ENCODE measurements at places on chromosomes 5 and 9.

GRCh38 chr9:89835666-89836065, 230.9 kb downstream of the GADD45G start:
- DNase-seq: no peak

DNA sequence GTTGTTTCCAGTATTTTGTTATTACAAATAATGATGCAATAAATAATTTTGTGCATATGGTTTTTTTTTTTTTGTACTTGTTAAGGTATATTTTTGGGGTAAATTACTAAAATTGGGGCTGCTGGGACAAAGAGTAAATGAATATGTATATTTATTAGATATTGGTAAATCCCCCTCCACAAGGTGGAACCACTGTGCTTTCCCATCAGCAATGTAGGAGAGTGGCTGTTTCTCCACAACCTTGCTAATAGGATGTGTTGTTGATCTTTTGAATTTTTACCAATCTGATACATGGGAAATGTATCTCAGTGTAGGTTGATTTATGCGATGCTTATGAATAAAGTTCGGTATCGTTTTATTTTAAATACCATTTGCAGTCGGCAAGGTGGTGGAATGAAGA, 118.1 kb downstream of the TRPM3 start:
- DNase-seq: no peak

- DNase-seq: no peak
These were observed 307.9 kb downstream of the KCTD16 start for GRCh38 chr5:144478565-144478964.

GRCh38 chr5:59321642-59322041, 571.9 kb downstream of the PDE4D start:
- DNase-seq: no peak

GRCh38 chr5:179326122-179326927, 18.9 kb downstream of the ADAMTS2 start:
- DNase-seq: no peak

DNA sequence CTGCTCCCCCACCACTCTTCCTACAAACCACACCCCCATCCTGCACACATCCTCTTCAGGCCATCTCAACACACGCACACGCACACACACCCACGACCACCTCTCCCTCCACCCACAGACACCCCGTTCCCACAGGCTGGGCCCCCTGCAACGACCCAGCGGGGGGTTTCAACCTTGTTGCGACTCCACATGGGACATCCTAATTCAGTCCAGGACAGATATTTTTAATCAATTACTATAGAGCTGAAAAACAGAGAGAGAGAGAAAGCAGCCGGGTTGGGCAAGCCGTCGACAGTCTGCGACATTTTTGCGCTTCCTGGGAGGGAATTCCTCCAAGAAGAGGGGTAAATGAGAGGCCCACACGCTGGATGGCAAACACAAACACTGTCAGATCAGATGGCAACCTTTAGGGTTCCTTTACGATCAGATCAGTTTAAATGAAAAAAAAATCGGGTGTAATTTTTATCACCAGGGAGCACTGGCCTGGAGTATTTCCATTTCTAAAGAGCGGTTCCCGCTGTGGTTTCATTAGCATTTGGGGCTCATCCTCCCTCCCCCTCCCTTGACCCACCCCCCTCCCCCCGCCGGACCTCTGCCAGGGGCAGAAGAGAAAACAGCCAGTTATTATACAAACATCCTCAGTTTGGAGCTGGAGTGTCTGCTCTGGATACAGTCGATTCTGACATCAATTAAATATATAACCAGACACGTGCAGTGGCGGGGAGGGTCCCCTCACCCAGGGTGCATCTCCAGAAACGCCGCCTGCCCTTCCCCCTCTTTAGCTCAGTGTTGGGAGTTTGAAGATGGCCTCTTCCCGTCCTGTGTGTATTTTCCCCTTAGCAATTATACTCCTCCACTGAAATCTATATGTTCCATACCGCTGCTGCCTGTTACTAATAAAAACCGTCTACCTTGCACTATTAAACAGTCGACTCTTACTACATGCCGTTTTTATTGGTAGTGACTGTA, 2.3 kb upstream of the IRX2 start:
- DNase-seq: no peak

GRCh38 chr5:886716-887325, 5.8 kb downstream of the BRD9 start:
- no peak for DNase-seq

GRCh38 chr5:173772384-173773059, 115.6 kb upstream of the CPEB4 start:
- no peak for DNase-seq

GRCh38 chr5:81785322-81785721, 34.4 kb upstream of the SSBP2 start:
- no peak for DNase-seq

- no peak for DNase-seq
These were observed 138.4 kb downstream of the EGFLAM start for GRCh38 chr5:38396766-38397165.

GRCh38 chr5:51566953-51567352, 183.7 kb downstream of the ISL1 start:
- no peak for DNase-seq

DNA sequence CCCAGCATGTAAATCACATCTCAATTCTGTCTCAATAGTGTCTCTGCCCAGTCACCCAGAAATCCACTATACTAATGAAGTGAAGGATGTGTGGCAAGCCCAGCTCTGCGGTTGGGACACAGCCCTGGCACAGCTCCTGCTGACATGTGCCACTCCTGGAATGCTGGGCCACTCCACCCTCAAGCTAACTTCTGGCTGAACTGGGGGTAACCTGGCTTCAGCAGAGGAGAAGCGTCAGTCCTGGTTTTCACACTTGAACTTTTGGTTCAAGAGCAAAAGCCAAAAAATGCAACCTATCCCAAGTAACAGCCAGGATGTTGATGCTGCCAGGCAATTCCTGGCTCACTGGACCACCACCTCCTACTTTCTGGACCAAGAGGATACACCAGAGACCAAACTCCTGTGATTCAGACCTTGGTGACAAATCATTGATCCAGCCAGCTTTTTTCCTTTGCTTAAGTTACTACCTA, 86.4 kb downstream of the ARRDC3 start:
- DNase-seq: no peak

GRCh38 chr5:84227236-84227635, 157.4 kb downstream of the EDIL3 start:
- no peak for DNase-seq

DNA sequence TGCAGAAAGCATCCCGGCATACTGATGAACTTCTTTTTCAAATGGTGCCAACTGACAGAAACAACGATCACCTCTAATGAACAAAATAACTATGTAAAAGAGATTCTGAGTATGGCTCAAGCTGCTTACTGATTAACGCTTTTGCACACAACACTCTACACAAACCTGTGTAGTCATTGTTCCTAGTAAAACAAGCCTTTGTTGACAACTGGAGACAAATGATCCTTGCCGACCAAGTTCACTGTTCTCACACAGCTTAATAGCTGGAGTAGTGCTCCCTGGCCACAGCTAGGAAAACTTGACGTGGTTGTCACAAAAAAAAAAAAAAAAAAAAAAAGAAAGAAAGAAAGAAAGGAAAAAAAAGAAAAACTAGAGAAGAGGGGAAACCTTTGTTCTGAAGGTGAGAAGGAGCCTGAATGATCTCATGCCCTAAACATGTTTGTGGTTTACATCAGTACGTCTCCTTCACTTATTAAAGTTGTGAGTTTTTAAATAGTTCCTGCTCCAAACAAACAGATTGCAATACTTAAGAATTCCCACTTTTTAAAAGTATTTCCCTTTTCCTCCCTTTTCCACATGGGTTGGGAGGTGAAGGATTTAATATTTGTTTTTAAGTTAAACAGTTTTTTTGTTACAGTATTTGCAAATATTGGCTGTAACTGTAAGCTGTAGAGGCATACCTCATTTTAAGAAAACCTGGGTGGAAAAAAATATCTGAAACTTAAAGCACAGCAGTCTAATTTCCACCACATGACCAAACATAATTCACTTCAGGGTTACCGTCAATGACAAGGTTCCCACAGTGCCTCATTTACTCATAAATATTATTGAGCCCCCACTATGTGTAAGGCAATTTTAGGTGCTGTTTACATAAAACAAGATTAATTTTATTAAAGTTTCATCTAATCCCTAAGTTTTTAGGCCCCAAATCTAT, 63.7 kb downstream of the GLIS3 start:
- no peak for DNase-seq

GRCh38 chr5:59517926-59518585, 375.5 kb downstream of the PDE4D start:
- DNase-seq: no peak

GRCh38 chr5:35319333-35320002, 89.2 kb upstream of the PRLR start:
- no peak for DNase-seq

GRCh38 chr5:79971156-79971555, 19.9 kb downstream of the MTX3 start:
- DNase-seq: no peak

DNA sequence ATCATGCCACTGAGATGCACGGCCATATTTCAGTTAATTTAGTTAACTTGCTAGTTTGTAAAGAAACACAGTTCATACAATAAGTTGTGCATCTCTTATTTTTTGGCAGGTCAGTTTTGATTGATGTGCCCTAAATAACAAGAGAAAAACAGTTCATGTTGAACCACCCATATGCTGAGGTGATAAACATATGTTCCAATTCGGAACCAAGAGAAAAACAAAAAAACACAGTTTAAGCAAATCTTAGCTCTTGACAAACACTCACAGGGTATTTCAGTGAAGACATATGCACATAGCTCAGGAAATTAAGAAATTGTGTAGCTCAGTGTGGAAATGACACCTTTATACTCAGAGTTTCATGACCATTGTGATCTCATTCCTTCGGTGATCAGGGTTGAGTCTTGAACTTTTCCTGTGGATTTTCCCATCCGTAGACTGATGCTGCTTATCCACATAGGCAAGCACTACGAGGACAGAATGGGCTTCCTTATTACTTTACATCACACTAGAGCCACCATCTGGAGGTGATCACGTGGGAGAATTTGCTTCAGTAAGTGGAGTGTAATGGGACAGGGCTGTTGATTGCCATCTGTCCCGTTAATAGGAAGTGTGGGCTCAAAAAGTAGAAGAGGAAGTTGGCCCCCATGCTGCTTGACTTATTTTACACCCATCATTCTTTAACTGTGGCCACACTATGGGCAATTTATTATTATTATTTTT, 773.0 kb downstream of the MTRR start:
- no peak for DNase-seq

GRCh38 chr5:168314735-168315411, 23.4 kb downstream of the WWC1 start:
- no peak for DNase-seq

DNA sequence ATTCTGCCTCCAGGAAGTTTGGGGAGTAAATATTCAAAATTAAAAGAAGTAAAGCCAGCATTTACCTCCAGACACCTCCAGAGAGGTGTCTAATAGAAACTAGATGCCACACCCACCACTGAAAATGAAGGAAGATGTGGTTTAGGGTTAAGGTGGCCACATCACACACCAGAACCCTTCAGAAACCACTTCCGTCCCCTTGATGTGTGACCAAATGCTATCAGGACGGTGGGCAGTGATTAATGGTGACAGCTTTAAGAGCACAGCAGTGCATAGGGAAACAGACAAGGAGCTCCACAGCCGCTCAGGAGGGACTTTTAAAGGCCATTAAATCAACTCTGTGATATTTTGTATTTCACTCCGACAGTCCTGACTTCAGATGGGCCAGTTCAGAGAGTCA, 295.2 kb downstream of the BRINP1 start:
- no peak for DNase-seq

DNA sequence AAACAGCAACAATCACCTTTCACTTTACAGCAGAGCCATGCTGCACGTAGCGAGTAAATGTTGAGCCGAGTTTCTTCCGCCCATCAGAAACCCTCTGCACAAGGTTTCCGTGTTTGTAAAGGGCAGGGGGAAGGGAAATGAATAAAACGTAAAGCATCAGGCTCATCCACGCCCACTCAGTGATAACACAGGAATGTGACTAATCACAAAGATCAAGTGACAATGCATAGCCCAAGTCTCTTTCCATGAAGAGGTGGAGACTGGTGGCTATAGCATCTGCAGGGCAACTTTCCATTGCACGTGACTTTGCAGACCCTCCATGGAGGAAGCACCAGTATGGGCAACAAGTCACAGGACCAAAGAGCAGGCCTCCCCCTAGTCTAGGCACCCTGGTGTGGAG, 56.6 kb downstream of the CAMSAP1 start:
- no peak for DNase-seq

DNA sequence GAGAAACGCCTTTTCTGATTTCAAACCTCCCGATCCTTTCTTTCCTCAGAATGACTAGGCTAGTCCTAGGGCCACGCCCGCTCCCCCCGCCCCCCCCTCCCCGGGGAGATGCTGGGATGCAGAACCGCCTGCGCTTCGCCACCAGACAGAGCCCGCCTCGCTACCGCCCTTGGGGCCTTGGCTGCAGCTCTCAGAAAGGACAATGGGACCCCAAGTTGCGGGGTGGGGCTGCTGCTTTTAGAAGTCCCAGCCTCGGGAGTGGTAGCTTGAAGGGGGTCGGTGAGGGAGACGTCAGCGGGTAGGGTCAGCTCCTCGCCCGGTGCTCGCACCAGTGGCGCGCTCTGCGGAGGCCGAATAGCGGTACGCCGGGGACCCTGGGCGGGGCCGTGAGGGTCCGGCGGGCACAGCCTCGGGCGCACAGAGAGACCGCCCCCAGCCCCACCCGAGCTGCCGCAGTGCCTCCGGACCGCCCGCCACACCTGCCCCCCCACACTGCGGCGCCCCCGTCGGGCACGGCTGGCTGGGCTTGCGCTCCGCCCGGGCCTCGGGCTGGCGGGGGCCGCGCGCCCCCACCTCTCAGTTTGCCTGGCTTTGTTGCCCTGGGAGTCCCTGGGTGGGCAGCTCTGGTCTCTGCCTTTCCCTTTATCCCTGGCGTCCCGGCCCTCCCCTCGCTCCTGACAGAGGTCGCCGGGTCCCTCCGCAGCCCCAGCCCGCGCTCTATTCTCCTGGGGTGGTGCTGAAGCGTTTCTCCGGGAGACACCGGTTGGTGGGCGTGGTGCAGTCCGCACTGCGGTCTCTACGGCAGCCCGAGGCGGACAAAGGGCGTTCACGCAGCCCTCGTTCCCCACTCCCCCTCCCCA, 1.2 kb downstream of the MAP1B start:
- DNase-seq: no peak

DNA sequence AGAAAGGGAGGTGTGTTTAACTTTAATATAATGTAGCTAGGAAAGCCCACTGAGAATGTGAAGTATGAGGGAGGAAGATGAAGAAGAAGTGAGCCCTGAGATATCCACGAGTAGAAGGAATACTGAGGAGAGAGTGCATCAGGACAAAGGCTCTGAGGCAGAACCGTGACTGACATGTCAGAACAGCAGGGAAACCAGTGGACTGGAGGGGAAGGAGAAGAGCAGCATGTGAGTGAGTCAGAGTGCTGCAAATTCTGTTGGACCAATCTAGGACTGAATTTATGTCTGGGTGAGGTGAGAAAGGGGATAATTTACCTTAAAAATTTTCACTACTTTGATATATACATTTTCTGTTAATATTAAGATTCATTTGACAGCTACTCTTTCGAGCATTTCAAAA, 110.3 kb downstream of the ST8SIA4 start:
- DNase-seq: no peak

GRCh38 chr9:113274474-113275156, 757 bp downstream of the CDC26 start:
- DNase-seq: no peak

All from NCI-H1436 treated with DMSO at 0.1 percent for 48 hours (cell line).